Anterior cingulate cortex (tissue), 58 donors: ENCODE measurements at places on chromosomes 12 and 14.

DNA sequence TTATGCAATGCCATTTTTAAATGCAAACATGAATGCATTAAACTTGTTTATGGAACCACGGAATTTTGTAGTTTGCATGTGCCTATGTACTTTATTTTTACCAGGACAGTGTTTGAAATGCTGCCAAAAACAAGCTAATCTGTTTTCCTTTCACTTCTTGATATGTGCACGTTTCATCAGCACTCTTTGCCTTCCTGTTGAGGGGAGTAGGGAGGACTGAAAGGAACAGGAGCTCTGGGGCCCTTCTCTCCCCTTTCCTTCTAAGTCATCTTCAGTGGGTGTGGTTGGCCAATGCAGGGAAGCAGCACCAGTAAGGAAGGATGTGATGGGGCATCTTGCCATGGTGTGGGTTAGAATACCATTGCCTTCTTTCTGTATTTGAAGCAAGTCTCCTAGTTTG is 12.1 kb upstream of the PPP4R4 start:
- no peak for DNase-seq

GRCh38 chr12:57885207-57885606 is 38.7 kb upstream of the CTDSP2 start:
- no peak for DNase-seq

GRCh38 chr12:25241167-25242020 is 9.3 kb downstream of the KRAS start:
- DNase-seq = no peak

DNA sequence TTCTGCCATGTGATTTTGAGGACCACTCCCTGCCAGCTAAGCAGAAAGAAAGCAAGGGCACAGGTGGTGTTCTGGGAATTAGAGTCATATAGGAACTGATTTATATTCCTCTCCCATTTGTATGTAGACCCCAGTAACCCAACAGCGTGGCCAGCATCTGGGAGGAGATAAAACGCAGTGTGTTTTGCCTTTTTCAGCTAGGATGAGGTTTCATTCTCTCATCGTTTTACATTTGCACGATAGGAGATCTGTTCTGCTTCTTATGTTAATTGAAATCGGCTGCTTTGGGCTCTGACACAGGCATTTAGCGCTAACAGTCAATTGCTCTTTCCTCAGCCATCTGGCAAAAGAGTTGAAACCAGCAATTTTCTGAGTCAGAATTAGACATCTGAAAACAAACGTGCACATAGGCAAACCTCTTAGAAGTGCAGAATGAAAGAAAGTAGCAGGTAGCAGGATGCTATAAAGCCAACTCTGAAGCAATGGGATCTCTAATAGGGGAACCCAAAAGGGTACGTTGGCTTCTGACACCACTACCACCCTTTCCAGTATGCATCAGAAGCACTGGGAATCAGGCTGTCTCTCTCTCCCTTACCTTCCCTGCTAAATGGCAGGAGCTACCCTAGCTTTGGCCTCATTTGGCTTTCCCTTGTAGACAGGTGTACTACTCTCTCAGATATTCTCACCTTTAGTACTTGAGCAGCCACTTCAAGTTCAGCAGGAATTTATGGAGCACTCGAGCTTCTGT is 219.1 kb downstream of the PHLDA1 start:
- no peak for DNase-seq

GRCh38 chr12:130128790-130129735 is 33.2 kb upstream of the FZD10 start:
- no peak for DNase-seq
